ENCODE measurements at places on chromosomes 6 and 20.

DNA sequence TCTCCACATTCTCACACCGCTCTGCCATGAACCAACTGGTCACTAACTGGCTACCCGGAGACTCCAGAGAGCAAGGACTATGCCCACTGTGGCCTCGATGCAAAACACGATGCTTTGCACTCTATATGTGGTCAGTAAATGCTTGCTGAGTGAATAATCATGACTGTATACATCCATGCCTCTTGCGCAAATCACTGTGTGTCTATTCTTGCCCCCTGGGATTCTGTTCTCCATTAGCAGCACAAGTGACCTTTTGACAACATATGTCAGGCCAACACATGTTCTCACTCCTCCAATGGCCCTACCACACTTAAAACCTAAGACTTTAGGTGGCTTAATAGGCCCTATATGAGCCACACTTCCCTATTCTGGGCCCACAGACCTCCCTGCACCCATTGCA lies 16.9 kb downstream of the KIF16B start:
- no peak for DNase-seq

DNA sequence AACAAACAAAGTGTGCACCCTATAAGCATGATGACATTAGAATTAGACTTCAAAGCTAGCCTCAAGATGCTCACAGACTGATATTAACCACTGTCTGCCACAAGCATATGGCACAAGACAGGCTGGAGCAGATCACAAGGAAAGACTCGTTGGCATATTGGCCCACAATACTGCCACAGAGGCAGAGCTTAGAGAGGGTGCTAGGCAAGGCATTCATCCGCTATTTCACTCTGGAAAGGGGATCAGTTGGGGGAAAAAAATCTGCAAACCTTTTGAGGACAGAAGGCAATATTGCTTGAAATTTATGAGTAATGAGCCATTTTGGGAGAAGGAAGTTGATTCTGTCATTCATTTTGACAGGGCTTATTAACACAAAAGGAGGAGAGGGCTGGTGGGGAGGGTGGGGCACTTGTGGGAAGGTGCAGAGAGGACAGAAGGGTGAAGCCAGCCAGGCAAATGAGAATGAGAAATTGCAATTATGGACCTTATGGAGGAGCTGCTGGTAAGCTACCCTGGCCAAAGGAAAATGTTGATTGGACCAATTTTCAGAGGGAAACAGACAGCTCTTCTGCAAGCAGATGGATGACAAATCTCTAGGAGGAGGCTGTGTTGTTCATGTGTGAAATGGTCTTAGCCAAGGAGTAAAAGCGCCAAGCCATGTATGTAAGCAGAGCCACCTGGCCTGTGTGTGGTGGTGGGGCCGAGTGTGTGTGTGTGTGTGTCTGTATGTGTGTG lies 187.7 kb downstream of the GMPR start:
- no peak for DNase-seq

- no peak for DNase-seq
Measured at GRCh38 chr6:16004934-16005679, 123.8 kb upstream of the MYLIP start.

GRCh38 chr6:328924-329323 lies 36.6 kb downstream of the DUSP22 start:
- DNase-seq = no peak

DNA sequence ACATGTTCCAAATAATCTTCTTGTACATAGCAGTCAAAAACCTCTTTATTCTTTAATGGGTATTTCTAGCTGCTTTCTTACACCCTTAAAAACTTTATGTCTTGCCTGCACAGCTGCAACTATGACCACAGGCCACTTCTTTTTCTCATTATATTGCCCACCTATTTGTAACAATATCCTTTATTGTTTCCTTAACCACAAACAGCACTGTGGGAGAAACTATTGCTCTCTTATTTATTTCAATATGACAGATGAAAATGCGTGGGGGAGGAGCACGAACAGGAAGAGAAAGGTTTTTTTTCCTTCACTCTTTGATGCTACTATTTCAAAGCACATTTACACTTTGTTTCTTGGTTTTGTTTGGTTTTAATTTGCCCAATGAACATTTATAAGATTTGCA lies 253.5 kb downstream of the GJA1 start:
- no peak for DNase-seq

DNA sequence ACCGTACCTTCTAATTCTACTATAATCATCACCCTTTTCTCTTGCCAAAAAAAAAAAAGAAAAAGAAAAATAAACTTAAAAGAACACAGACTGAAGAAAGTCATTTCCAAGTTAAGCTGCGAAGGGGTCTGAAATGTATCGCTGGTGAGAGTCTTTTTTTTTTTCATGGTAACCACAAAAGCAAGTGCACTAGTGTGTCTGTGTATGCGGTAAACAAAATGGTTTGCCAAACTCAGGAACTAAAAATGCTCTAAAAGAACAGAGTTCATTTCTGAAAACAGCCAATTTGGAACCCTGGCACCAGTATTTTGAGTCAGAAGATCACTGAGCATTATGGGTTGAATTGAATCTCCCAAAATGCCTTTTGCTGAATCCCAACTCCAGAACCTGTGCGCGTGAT lies 46.6 kb downstream of the CDH4 start:
- no peak for DNase-seq

DNA sequence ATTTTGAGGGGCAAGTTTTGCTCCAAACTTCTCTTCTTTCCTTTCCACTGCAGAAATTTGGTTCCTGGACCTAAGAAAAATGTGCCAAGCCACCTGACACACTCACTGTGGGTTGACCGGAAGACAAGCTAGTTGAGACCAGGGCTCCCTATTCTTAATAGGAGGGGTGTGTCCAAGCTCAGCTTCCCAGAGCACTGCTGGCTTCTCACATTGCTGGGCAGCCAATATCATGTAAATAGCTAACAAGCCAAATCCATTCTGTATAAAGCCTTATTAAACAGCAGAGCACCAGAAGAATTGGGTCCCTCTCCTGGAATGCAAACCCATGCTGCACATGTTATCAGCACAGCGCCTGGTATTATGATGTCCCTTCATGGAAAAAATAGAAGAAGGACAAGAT lies 17.0 kb upstream of the SAMD3 start:
- DNase-seq = no peak
